ENCODE measurements at places on chromosomes 3 and 15.

DNA sequence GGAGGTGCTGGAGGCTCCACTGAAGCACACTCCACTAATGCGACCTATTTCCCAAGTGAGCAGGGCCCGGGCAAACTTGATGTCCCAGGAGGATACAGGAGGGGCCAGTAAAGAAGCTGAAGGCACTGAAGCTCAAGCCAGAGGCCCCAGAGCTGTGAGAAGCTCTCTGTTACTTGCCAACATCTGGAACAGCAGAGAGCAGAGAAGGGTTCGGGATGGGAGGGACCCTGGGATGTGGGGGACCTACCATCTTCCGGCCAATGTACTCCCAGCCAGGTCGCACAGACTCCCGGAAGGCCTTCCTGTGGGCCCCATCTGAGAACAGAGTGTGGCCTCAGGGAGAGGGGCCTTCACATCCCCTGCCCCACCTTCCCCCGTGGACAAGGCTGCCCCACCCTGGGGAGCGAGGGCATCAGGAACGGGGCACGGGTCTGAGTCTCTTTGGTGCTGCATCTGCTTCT is 3.1 kb downstream of the HHATL start:
- DNase-seq, result no peak

- DNase-seq, result no peak
Observed at GRCh38 chr3:177157492-177157891, 39.8 kb downstream of the TBL1XR1 start.

DNA sequence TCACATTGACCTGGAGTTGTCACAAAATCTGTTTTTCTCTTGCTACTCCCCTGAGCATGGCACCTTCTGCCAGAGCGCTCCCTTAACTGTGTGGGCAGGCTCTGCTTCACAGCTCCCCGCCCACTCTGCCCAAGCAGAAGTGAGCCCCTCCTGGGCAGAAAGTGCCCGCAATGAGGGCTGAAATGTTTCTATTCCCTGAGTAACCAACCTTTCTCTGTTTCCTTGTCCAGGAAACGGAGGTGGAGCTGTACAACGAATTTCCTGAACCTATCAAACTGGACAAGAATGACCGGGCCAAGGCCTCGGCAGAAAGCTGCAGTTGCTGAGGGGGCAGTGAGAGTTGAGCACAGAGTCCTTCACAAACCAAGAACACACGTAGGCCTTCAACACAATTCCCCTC is 66.3 kb upstream of the ACAD9 start:
- no peak for DNase-seq

- DNase-seq, result no peak
Observed at GRCh38 chr15:70509731-70510143, 253.6 kb downstream of the UACA start.

All from Panc1 (cell line).